H1 (cell line): ENCODE measurements at places on chromosomes 5 and 9. TPM values are rescaled to one million over a fixed set of nuclear protein-coding genes. Genes with fewer than 3 reads are reported as not detected.

SOX30 gene
- total RNA-seq: not detected in 2 replicates

- peaks cover 5% of the 10 kb centered on the region; the same call in 1 of the 2 replicates for H3K36me3 ChIP-seq
- H3K4me1 ChIP-seq: no peaks in the 10 kb centered on the region
- H3K27ac ChIP-seq: no peak overlapping the region
- no peak for DNase-seq
- no peak overlapping the region for H3K4me3 ChIP-seq
Observed at GRCh38 chr9:128495296-128495695, 9.2 kb upstream of the GLE1 start.

- H3K4me1 ChIP-seq: 0 out of 2 replicates have a peak, but pooled peaks cover 2% of the 10 kb centered on the region
- H3K4me3 ChIP-seq: no peak overlapping the region
- H3K27ac ChIP-seq: no peak overlapping the region
- DNase-seq: no peak
- no peaks in the 10 kb centered on the region for H3K27me3 ChIP-seq
Observed at GRCh38 chr5:66617991-66618768, 22.0 kb downstream of the MAST4 start.

DNA sequence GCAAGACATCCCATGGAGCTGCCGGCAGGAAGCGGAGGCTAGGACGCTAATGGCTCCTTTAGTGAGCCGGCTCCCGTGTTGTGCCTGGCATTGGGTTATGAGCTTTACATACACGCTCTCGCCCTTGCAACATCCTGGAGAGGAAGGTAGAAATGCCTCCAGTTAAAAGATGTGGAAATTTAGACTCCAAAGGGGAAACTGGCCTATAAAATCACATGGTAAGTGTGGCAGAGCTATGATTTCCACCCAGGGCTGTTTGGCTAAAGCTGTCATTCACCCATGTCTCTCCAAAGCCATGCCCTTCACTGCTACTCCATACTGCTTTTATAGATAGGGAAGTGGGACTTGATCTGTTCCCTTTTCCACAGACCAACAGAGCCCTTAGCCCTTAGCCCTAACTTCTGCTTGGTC lies 5.2 kb downstream of the GM2A start:
- DNase-seq: no peak
- no peaks in the 10 kb centered on the region for H3K27me3 ChIP-seq
- peaks cover 4% of the 10 kb centered on the region; the same call in 1 of the 2 replicates for H3K4me1 ChIP-seq
- no peak overlapping the region for H3K4me3 ChIP-seq

DNA sequence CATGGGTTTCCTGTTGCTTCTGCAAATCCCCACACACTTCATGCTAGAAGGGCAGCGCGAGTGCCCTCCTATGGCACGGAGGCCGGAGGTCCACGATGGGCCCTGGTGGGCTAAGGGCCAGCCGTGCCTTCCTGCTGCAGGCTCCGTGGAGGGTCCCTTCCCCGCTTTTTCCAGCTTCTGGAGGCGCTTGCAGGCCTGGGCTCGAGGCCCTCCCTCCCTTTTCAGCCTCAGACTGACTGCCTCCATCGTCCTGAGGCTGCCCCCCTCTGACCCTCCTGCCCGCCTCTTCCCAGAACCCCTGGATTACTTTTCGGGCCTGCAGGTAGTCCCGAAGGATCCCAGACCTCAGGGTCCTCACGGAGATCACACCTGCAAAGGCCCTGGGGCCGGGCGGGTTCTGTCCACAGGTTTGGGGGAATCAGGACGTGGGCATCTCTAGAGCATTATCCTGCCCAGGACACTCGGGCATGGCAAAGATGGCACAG lies 3.2 kb upstream of the TERT start:
- DNase-seq: no peak
- H3K4me1 ChIP-seq: peaks cover 7% of the 10 kb centered on the region; the same call in 1 of the 2 replicates
- no peak overlapping the region for H3K27ac ChIP-seq
- H3K27me3 ChIP-seq: peaks cover 8% of the 10 kb centered on the region

- no peak overlapping the region for H3K27ac ChIP-seq
- H3K4me3 ChIP-seq: no peak overlapping the region
- no peaks in the 10 kb centered on the region for H3K36me3 ChIP-seq
- no peak for DNase-seq
Observed at GRCh38 chr5:93348231-93348630, 232.8 kb downstream of the NR2F1-AS1 start.

- no peaks in the 10 kb centered on the region for H3K36me3 ChIP-seq
- H3K27me3 ChIP-seq: no peaks in the 10 kb centered on the region
- no peaks in the 10 kb centered on the region for H3K4me1 ChIP-seq
- no peak for DNase-seq
Observed at GRCh38 chr5:75558221-75558620, 46.5 kb downstream of the POLK start.

SPATA9 gene
- total RNA-seq: not detected in 2 replicates

DNA sequence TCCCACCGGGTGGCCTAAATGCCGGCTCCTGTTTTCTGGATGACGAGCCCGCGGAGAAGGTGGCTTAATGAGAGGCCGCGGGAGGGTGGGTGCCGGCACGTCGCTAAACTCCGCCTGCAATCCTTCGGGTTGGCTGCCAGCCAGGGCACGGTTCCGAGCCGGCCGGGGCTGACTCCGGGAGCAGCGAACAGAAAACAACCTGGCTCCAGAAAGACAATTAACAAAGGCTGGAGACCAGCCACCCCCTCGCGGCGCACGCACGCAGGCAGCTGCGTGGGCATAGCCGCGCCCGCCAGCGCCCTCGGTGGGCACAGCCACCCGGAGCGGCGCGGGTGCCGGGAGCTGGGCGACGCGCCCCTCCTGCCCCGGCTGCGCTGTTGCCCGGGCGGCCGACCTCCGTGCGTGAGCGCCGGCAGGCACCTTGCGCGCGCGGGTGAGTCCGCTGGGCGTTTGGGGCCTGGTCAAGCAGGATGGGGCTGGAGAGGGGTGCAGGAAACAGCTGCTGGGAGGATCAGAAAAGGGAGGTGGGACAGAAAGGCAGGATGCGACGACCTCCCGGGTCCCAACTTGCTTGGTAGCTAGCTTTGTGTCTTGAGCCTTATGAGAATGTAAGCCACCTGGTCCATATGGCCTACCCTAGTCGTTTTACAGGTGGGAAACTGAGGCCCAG lies at the start of gene ARHGEF37:
ARHGEF37 (plus strand) TSS at position 307 of the 670 bp plus-strand sequence. CDS start 16,272 bp downstream, outside the sequence.
- peaks cover 4% of the 10 kb centered on the region for H3K4me1 ChIP-seq
- no peaks in the 10 kb centered on the region for H3K36me3 ChIP-seq
- DNase-seq: no peak
- peak within 1 kb of the TSS; percentile 53 for H3K4me3 ChIP-seq

IL4 gene
- total RNA-seq: not detected in 2 replicates

DNA sequence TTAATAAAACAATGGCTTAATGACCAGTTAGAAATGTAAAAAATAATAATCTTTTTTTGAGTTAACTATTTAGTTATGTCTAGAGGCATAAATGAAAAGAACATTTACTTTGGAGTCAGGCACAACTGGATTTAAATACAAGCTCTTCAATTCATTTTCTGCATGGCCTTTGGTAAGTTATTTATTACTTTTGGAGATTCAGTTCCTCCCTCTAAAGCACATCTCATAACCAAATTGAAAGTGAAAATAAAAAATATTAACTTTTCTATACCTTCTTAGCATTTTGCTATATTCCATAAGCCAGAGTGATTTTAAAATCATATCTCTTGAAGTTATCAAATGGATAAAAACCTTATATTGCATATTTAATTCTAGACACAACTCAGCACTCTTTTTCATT lies 434.9 kb upstream of the SMARCA2 start:
- no peak overlapping the region for H3K27ac ChIP-seq
- no peak overlapping the region for H3K4me3 ChIP-seq
- H3K36me3 ChIP-seq: no peaks in the 10 kb centered on the region
- no peaks in the 10 kb centered on the region for H3K27me3 ChIP-seq

CD180 gene
- not detected in 2 replicates for total RNA-seq

CDX1 gene
- not detected in 2 replicates for total RNA-seq

- no peaks in the 10 kb centered on the region for H3K27me3 ChIP-seq
- peak overlapping the region; percentile 75; the same call in 1 of the 2 replicates for H3K27ac ChIP-seq
- H3K4me1 ChIP-seq: peaks cover 30% of the 10 kb centered on the region
Observed at GRCh38 chr9:114370251-114370967, 17.4 kb downstream of the AKNA start.

- H3K4me3 ChIP-seq: no peak overlapping the region
- no peaks in the 10 kb centered on the region for H3K27me3 ChIP-seq
- H3K27ac ChIP-seq: no peak overlapping the region
- no peaks in the 10 kb centered on the region for H3K4me1 ChIP-seq
Observed at GRCh38 chr5:131218392-131218791, 45.5 kb upstream of the CDC42SE2 start.

CNTFR gene
- total RNA-seq: 1.2 and 1.5 TPM in 2 replicates

PCDHAC1 gene
- total RNA-seq: 4.5 and 5.0 TPM in 2 replicates

NR5A1 gene
- 0.42 and 0.58 TPM in 2 replicates for total RNA-seq

GRCh38 chr5:77846422-77847128 lies 70.4 kb upstream of the TBCA start:
- H3K4me3 ChIP-seq: no peak overlapping the region
- no peak overlapping the region for H3K27ac ChIP-seq
- H3K36me3 ChIP-seq: no peaks in the 10 kb centered on the region
- no peak for DNase-seq
- H3K27me3 ChIP-seq: peaks cover 92% of the 10 kb centered on the region

- no peaks in the 10 kb centered on the region for H3K27me3 ChIP-seq
- no peak overlapping the region for H3K27ac ChIP-seq
- H3K4me3 ChIP-seq: no peak overlapping the region
- DNase-seq: no peak
- no peaks in the 10 kb centered on the region for H3K36me3 ChIP-seq
Observed at GRCh38 chr5:29307478-29307877, 1886.0 kb upstream of the CDH6 start.

- H3K27me3 ChIP-seq: peaks cover 29% of the 10 kb centered on the region
- peak overlapping the region; percentile 50 for H3K4me3 ChIP-seq
- peak; percentile 83 for DNase-seq
- H3K4me1 ChIP-seq: peaks cover 4% of the 10 kb centered on the region
- no peaks in the 10 kb centered on the region for H3K36me3 ChIP-seq
Observed at GRCh38 chr5:63959177-63959982, 2.9 kb downstream of the HTR1A start.

DNA sequence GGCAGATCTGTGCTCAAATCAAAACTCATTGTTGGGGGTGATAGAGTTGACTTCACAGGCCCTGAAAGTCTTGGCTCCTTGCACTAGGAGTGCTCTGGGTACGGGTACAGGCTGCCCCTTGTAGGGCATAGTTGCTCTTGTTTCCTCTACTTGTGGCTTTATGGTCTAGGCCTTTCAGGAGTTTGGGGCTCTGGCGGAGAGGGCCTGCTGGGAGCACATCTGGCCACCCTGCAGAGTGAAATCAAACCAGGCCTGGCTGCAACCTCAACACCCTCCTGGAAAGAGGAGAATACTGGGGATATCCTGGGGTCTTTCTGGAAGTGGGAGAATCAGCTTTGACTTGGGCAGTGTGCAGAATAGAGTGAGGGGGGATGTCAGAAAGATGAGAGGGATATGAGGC lies 1.5 kb downstream of the TGFBI start:
- peaks cover 32% of the 10 kb centered on the region for H3K27me3 ChIP-seq
- no peaks in the 10 kb centered on the region for H3K4me1 ChIP-seq
- no peak for DNase-seq
- H3K36me3 ChIP-seq: no peaks in the 10 kb centered on the region
- no peak overlapping the region for H3K4me3 ChIP-seq

DNA sequence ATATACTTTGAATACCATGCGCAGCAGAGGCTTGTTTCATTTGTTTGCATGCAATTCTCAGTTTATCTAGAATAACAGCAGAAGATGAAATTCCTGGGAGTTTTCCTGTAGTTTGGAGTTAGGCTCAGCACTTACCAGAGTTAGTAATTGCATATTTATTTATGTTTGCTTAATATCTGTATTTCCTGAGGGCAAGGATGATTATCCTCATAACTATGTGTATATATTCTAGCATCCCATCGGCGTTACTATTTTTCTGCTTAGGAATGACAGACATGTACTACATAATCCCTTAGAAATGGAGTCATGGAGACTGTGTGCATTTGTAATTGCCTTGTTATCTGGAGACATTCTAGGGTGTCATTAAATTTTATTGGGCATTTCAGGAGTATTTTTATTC lies 1184.8 kb downstream of the DTWD2 start:
- no peaks in the 10 kb centered on the region for H3K27me3 ChIP-seq
- no peak for DNase-seq
- no peak overlapping the region for H3K4me3 ChIP-seq
- no peaks in the 10 kb centered on the region for H3K36me3 ChIP-seq
- no peaks in the 10 kb centered on the region for H3K4me1 ChIP-seq

C5orf24 gene
- 19.6 and 20.2 TPM in 2 replicates for total RNA-seq

ANKRD18A gene
- total RNA-seq: 4.0 and 13.2 TPM in 2 replicates

DNA sequence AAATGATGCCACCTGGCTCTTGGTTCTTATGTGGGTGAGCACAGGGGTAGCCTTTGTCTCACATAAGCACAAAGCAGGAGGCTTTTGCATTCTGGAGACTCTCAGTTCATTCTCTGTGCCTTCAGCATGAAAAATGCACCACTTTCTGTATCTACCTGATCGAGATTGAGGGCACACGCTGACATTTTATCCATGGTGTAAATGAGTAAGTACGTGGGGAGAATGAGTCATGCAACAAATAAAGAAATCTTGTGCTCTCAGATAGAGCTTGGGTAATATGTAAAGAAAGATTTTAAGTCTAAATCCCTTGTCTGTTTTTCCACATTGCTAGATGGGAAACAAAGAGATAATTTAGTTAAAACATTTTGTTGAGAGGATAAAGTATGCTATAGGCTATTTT lies 607.2 kb upstream of the WWC1 start:
- H3K27me3 ChIP-seq: no peaks in the 10 kb centered on the region
- DNase-seq: no peak
- H3K4me3 ChIP-seq: no peak overlapping the region
- H3K27ac ChIP-seq: no peak overlapping the region
- H3K4me1 ChIP-seq: no peaks in the 10 kb centered on the region

ADAMTS6 gene
- 1.7 and 2.4 TPM in 2 replicates for total RNA-seq
